ENCODE measurements at places on chromosomes 4 and X.

- DNase-seq: no peak
Measured at GRCh38 chr4:57554556-57555092, 444.4 kb upstream of the IGFBP7 start.

GRCh38 chrX:12865359-12865758 is 1.5 kb upstream of the TLR7 start:
- no peak for DNase-seq

DNA sequence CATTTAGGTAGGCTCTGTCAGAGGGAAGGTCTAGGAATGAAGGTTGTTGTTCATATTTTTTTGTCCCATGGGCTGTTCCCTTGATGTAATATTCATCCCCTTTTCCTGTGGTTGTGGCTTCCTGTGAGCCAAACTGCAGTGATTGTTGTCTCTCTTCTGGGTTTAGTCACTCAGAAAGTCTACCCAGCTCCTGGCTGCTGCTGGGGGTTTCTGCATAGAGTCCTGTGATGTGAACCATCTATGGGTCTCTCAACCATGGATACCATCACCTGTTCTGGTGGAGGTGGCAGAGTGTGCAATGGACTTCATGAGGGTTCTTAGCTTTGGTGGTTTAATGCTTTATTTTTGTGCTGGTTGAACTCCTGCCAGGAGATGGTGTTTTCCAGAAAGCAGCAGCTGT is 122.8 kb downstream of the ZC4H2 start:
- DNase-seq: no peak

DNA sequence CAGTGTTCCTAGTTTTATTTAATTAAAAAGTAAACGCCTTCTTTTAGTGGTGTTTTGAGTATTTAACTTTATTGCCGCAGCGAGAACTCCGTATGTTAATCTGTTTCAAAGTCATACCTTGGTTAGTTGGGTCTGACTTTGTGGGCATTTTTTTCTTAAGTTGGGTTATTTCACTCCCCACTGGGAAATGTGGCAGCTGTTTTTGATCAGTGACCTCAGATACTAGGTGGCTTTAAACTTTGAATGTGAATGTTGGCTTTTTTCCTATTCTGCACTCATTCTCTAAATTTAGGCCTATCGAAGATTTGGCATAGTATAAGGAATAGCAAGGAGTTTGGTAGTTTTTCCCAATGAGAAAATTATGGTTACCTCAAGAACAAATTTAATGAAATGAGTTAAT is 85.9 kb downstream of the FIP1L1 start:
- DNase-seq: peak; percentile 25

GRCh38 chr4:97548943-97549583 is 594.2 kb downstream of the STPG2 start:
- DNase-seq: no peak

- no peak for DNase-seq
Measured at GRCh38 chr4:88734403-88734949, 36.8 kb upstream of the NAP1L5 start.

DNA sequence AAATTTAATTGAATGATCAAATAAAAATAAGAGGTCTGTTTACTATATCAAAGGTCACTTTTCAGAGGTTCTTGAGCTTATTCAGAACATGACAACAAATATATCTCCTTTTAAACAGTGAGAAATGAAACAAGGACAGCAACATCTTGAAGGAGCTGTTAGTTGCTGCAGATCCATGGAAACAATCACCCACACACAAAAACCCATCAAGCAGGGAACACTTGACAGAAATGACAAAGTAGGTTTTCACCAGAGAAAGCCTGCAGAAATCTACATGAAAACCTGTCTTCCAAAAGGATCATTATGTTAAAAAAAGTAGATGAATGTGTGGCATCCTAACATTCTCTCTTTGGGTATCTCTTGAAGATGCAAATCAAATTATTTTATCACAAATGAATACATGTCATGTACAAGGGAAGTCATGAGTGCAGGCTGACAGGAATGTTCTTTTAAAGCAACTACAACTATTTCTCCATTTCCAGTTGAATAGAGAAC is 203.0 kb downstream of the GRIA2 start:
- DNase-seq: no peak

GRCh38 chr4:122047456-122048425 is 95.9 kb upstream of the TRPC3 start:
- no peak for DNase-seq
